Heart right ventricle (tissue), 16 donors: ENCODE measurements at places on chromosomes 2 and 18. TPM values are rescaled to one million over a fixed set of nuclear protein-coding genes. Genes with fewer than 3 reads are reported as not detected.

Gene COL4A3
- 5.9 TPM for polyA plus RNA-seq

DNA sequence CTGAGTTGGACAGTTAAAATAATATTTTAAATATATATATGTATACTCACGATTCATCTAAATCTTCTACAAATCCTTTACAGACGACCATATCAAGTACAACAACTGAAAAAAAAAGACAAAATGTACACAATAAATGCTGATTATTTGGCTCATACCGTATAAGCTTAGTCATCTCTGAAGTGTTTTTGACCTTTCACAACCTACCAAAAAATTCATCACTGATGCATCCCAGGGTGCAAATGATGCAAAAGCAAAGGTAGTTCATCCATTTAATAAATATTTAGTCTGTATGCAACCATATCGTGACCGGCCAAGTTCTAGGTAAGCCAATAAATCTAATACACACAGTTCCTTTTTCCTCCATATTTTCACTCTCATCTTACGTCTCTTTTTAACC, 1.1 kb downstream of the TMX3 start:
- no peak for DNase-seq

DNA sequence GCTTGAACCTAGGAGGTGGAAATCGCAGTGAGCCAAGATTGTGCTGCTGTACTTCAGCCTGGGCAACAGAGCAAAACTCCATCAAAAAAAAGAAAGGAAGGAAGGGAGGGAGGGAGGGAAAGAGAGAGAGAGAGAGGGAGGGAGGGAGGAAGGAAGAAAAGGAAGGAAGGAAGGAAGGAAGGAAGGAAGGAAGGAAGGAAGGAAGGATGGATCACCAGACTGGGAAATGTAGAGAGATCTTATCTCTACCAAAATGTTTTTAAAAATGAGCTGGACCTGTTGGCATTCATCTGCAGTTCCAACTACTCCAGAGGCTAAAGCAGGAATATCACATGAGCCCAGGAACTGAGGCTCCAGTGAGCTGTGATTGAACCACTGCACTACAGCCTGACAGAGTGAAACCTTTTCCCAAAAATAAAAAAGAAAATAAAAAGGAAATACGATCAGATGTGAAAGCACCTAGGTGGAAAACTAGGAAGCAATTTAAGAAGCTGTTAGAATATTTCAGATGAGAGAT, 239.4 kb downstream of the CDH7 start:
- DNase-seq: no peak

DNA sequence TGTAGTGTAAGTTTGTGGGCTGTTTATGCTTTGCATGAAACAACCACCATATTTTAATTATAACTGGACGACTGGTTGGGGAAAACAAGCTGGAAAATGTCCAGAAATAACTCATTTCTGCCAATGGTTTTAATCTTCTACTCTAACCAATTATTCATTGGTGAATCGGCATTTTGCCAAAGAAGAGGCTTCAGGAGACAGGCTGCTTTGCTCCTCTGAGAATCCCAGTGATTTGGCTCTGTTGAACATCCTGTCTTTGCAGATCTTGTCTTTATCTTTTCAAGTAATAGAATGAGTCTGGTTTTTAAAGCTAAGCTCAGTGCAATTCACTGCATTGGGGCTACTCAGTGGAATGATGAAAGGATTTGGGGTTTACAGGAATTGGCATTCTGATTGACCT, 109.6 kb downstream of the APOB start:
- no peak for DNase-seq

Gene CNOT11
- polyA plus RNA-seq: 14.5 TPM

- no peak for DNase-seq
These were observed 7.8 kb upstream of the POMC start for GRCh38 chr2:25176138-25176537.

GRCh38 chr18:74064510-74064909, 83.1 kb downstream of the FBXO15 start:
- DNase-seq: no peak

GRCh38 chr18:31658670-31659575, 25.5 kb downstream of the B4GALT6 start:
- DNase-seq: no peak

GRCh38 chr2:41151746-41152145, 699.9 kb upstream of the SLC8A1 start:
- DNase-seq: no peak

Gene KCNK3
- 1.2 TPM for polyA plus RNA-seq

Gene REG1B
- 0.23 TPM for polyA plus RNA-seq

Gene CYTIP
- 0.86 TPM for polyA plus RNA-seq

DNA sequence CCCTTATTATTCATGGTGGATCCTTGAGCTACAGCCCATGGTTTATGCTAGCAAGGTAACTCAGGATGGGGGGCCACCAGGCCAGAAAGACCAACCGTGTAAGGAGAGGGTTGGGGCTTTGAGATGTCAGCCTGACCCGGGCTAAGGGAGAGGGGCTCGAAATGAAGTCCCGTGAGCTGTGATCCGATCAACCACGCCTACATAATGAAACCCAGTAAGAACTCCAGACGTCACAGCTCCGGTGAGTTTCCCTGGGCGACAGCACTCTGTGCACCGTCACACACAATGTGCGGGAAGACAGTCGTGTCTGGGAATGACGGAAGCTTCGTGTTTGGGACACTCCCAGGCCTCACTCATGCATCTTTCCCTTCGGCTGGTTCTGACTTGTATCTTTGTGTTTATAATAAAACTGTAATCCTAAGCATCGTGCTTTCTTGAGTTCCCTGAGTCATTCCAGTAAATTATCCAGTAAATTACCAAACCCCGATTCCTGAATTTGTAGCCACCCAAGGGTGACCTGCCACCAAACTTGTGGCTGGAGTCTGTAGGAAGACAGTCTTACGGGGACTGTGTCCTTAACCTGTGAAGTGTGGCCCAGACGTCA, 44.2 kb downstream of the CYP27C1 start:
- no peak for DNase-seq

DNA sequence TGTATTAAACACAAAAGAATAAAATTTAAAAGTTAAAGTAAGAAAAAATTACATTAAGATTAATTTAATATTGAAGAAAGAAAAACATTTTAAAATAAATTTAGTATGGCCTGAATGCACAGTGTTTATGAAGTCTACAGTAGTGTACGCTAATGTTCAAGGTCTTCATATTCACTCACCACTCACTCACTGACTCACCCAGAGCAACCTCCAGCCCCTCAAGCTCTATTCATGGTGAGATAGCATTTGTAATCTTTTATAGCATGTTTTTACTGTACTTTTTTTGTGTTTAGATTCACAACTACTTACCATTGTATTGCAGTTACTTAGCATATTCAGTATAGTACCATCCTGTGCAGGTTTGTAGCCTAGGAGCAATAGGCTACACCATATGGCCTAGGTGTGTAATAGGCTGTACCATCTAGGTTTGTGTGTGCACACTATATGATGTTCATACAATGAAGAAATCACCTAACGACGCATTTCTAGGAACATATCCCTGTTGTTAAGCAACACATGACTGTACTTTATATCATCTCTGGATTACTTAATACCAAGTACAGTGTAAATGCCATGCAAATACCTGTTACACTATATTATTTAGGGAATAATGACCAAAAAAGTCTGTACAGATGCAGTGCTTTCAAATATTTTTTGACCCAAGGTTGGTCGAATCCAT, 144.0 kb upstream of the IL1R2 start:
- no peak for DNase-seq

GRCh38 chr18:75400366-75400765, 27.1 kb downstream of the SMIM21 start:
- no peak for DNase-seq

DNA sequence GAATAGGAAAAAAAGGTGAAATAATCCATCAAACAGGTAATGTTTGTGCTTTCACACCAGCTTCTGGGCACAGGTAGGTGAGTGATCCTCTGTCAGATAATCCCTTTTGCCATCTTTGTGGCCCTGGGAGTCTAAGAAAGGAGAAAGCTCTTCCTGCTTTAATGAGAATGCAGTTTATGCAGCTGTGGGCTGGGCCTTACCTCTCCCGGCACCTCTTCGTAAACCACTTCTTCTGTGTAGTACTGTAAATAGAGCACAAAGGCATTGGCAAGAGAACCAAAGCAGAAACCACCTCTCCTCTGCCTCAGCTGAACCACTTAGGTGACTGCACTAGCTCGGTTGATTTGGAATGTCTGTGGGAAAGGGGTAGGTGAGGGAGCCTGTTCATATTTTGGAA, 4.9 kb downstream of the NEB start:
- no peak for DNase-seq

Gene PTPRM
- 118 TPM for polyA plus RNA-seq

GRCh38 chr2:44310287-44310686, 35.0 kb downstream of the SLC3A1 start:
- DNase-seq: no peak

DNA sequence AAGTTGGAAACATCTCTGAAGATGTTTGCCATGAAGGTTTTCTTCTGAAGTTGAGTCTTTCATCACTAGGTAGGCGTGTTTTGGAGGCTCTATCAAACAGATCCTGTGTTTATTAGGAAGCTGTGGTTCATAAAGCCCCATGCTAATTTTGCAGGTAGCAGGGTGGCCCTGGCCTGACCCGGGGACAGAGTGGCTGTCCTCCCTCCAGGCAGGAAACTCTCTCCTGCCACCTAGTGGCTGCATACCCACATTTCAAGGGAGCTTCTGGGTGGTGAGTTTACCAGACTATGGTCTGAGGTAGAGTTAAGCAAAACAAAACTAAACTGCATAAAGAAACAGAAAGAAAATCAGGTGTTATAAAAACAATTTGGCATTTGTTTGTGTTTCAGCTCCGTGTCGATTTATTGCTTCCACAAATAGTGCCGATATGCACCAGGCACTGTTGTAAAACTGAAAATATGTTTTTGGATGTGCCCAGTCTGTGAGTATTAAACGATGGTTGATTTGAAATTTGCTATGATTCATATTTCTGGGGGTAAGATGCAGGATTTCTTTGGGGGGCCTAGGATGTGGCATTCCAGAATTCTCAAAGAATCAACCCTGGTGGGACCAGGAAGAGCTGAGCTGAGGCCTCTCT, 26.0 kb upstream of the IL37 start:
- peak; percentile 26 for DNase-seq

- DNase-seq: no peak
These were observed 45.5 kb upstream of the FZD5 start for GRCh38 chr2:207815254-207815653.

Gene IL37
- not detected for polyA plus RNA-seq

DNA sequence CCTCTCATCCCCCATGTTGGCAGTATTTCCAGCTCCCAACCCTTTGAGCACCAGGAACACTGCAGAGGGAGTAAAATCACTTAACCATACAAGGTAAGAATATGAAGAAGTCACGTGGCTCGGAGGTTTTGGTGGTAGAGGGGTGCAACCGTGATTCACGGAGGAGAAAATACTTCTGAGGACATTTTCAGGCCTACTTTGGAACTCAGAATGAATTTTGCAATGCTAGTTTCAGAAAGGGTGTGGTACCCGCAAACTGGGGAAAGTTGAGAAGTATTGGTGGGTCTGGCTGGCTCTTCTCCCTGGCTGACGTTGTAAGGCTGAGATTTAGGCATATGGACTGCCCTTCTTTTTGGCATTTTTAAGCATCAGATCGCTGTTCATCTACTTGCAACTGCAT, 442 bp downstream of the SERPINB5 start:
- no peak for DNase-seq

GRCh38 chr2:171547720-171548119, 25.4 kb downstream of the CYBRD1 start:
- DNase-seq: no peak

- peak; percentile 12 for DNase-seq
These were observed at the start of gene LRRTM1 for GRCh38 chr2:80303909-80304837. LRRTM1 (minus strand) TSS chr2:80304752; CDS start chr2:80303819, 933 bp downstream.

Gene RFX8
- polyA plus RNA-seq: 0.44 TPM

Gene MC4R
- polyA plus RNA-seq: not detected

- DNase-seq: no peak
These were observed 605.4 kb downstream of the BCL11A start for GRCh38 chr2:59947917-59948541.

DNA sequence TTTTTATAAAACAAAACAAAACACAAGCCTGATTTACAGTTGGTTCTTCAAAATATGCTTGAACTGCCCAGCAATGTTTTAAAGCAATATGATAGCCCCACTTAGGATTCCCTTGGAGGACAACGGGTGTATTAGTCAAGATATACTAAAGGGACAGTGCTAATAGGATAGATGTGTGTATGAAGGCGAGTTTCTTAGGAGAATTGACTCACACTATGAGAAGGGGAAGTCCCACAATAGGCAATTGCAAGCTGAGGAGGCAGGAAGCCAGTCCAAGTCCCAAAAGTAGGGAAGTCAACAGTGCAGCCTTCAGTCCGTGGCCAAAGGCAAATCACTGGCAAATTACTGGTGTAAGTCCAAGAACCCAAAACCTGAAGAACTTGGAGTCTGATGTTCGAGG, 167.9 kb downstream of the CBLN2 start:
- DNase-seq: no peak
